NCI-H510A (cell line): ENCODE measurements at places on chromosomes 1 and 21.
A peak's percentile ranks its signal among the peaks of the same experiment; 100 is the strongest.

- no peak for DNase-seq
These were observed 55.5 kb downstream of the PLA2G4A start for GRCh38 chr1:186884251-186884650.

GRCh38 chr1:30194046-30194619 is 529.3 kb downstream of the MATN1 start:
- DNase-seq, result no peak

GRCh38 chr1:65431111-65431705 is 10.7 kb downstream of the LEPR start:
- no peak for DNase-seq

- DNase-seq, result no peak
These were observed 372.5 kb upstream of the C1orf174 start for GRCh38 chr1:4272568-4272967.

DNA sequence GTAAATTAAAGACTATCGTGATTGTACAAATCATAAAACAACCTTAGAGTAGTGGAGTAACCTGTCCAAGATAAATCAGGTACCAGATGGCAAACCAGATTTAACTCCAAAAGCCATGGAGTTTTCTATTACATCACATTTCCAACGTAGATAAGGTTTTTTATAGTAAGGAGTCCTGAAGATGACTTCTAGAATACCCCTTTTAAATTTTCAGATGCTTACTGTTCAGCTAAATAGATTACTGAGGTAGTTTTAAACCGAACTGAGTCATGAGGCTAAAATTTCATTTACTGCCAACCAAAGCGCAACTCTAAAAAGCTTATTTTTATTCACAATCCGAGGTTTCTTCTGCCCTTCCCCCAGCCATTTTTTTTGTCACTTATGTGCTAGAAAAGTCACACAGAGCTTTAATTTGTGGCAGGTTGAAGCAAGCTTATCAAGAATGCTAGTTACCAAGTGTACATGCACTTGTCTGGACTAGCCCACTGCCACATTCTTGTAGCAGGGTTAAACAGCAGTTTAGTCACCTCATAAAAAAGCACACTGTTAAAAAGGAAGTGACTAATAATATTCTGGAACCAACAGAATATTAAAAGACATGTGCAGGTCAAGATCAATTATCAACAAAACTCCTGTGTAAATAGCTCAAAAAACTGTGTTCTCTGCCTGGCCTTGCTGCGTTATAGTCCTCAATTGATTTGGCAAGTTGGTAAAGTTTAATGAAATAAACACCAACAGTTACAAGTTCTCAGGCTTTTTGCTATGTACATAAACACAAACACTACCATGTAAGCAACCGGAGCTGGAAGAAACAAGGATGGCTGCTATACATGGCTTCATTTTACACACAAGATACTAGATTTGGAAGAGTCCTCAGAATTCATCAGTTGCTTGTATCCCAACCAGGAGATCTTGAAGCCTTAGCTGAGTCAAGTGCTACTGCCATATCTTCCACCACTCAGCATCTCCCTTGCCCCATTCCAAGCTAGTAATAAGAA is 180.3 kb upstream of the DMRTA2 start:
- no peak for DNase-seq

DNA sequence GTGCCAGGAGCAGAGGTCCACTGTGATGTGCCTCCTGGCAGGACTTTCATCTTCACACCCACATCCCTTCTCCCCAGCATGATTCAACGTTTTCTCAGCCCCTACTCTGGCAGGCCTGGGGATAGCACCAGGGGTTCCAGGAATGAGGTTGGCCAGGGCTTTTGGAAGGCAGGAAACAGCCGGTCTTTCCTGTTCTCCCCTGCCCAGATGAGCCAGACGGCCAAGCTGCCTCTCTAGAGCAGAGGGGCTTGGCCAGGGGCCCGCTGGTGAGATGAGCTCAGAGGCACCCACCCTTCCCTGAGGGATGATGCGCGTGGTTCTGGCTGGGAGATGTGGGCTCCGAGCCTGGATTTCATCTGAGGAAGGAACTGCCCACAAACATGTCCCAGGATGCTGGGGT is 4.3 kb upstream of the MFAP2 start:
- DNase-seq, result no peak

DNA sequence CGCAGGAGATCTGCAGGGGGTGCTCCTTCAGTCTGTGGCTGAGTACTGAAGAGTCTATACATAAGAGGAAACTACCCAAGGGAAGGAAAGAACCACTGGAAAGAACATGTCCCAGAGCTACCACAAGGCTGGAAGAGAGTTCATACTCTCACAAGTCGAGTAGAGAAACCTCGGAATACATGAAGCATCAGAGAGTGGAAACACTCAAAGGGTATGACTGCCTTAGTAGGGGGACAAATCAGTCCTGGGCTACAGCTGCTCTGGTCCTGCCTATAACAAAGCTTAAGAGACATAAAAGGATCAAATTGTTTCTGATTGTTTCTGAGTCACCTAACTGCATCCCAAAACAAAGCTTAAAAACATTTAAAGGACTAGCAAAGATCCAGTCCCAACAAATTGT is 27.4 kb downstream of the TMEM50B start:
- no peak for DNase-seq

DNA sequence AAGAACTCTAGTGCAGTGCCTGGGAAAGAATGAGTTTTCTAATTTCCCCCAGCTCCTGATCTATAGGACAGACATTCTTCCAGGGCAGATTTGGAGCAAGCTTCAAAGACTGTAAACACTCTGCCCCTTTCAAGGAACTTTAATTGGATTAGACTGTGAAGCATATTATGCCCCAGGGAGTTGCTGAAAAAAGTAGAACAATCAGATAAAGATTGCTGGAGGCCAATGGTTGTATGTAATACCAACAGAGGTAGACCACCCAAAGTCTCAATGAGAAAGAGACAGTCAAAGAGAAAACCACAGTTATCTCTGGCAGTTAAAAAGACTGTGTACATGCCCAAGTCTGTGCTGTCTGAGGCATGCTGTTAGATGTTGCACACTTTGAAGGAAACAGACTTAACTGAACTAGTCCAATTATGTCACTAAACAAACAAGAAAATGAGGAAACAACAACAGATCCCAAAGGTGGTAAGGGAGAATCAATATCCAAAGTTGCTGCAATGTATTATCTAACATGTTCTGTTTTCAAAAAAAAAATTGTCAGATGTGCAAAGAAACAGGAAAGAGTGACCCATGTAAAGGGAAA is 24.4 kb downstream of the C4BPA start:
- DNase-seq, result no peak

DNA sequence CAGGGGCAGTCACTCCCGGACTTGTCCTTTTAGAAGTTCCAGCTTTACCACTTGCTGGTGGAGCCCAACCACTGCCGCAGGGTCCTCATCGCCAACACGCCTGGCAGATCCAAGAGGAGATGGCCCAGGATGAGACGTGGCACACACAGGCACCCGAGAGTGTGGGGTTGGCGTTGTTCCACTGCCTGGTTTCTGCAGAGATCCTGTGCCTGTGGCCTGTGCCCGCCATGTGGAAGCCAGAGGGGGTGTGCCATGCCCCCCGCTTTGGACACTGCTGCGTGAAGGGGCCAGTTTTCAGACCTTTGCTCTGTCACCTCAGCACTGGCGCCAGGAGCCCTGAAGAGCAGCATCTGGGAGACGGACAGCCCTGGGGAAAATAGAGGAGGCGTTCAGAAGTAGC is 10.8 kb downstream of the CD46 start:
- no peak for DNase-seq

- DNase-seq, result no peak
These were observed 14.0 kb downstream of the LAPTM5 start for GRCh38 chr1:30743584-30744059.

DNA sequence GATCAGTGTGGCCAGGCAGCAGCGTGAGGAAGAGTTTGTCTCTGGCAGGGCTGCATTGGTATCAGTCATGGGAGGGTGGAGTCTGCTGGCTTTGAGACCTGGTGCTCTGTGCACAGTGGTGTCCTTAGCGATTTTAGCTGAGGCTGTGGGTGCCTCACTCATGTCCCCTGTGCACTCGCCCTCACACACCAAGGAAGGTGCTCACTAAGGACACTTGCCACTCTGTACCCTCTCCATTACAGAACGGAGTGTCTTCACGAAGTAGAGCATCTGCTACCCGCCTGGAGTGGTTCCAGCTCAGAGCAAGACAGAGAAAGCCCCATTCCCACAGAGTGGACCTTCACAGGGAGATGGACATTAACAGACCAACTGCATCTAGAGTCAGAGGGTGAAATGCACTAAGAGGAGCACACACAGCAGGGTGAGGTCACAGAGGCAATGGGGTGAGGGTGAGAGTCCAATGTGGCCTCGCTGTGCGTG is 117.9 kb downstream of the MATN1 start:
- DNase-seq, result no peak

- no peak for DNase-seq
These were observed 37.2 kb upstream of the TNFRSF1B start for GRCh38 chr1:12129624-12130023.

DNA sequence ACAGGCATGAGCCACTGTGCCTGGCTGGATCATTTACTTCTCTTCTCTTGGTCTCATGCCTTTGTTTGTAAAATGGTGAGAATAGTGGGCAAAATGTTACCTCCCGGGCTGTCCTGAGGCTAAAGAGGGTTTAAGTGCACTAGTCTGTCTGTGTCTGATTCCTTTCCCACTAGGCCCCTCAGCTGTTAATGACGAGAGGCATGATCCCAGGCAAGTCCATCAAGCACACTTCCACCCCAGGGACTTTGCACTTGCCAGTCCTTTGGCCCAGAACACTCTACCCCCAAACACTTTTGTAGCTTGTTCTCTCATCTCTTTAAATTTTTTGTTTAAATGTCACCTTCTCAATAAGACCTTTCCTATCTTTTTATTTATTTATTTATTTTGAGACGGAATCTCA is 13.8 kb upstream of the EPB41 start:
- DNase-seq, result no peak

DNA sequence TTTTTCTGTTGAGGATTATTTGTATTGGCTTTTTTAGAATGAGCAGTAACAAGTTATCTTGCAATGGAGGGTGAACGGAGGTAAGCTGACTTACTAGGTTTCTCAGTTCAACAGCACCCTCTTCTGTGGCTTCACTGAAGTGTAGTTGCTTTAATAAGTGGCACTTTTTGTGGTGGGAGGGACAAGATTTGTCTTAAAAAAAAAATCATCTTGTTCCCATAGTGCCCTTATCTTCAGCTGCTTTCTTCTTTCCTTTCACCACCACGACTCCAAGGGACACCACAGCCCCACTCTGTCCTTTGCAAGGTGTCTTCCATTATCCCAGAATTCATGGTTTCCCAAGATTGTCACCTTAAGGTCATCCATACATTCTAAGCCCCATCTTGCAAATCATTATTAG is 92.9 kb downstream of the PIGK start:
- DNase-seq, result peak; percentile 46

GRCh38 chr1:197618061-197618460 is 157.2 kb downstream of the DENND1B start:
- DNase-seq, result peak; percentile 15

- no peak for DNase-seq
These were observed 152.2 kb upstream of the C1orf105 start for GRCh38 chr1:172268237-172268636.

DNA sequence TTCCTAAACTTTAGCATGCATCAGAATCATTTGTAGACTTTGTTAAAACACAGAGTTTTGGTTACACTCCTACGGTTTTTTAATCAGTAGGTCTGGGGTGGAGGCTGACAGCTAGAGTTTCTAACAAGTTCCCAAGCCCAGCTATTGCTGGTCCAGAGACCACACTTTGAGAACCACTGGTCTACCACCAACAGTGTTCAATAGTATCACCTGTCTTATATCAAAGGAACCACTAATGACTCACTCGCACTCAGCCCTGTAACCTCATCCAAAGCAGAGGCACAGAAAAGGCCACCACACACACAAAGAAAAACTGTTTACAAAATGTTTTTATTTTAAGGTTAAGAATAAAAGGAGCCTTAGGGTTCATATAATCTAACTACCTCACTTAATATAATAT is 68.7 kb downstream of the HIVEP3 start:
- DNase-seq, result no peak

DNA sequence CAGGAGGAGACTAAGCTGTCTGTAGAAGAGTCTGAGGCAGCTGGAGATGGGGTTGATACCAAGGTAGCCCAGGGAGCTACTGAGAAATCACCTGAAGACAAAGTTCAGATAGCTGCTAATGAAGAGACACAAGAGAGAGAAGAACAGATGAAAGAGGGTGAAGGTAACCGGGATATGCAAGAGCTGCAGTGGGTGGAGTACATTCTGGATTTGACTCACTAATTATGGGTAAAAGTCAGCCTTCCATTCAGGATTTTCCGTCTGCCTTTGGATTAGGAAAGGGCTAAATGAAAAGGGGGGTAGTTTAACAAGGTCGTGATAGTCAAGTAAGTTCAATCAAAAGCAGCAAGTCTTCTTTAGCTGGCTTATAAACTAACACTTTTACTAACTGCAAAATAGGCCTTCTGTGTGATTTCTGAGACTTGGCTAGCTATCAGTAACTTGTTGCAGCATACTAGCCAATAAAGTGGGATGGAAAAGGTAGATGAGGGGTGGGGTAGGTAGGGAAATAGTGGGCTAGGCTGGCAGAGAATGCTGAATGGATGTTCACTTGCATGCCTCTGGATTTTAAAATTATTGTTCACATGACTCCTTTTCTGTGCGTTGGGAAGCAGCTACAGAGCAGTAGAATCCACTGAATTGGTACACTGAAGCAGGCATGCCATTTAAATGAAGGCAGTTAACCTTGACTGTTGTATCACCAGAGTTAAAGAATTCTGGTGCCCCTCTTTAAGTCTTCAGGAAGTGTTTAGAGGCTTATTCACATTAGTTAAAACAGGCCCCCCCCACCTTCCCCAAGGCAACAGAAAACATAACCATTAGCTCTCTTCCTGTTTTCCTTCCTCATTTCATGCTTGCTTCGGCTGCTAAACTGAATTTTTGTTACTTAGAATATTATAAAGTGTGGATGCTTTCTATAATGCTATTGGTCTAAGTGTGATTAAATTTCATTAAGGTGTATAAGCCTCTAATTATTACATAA is 15.4 kb downstream of the CCDC17 start:
- no peak for DNase-seq

DNA sequence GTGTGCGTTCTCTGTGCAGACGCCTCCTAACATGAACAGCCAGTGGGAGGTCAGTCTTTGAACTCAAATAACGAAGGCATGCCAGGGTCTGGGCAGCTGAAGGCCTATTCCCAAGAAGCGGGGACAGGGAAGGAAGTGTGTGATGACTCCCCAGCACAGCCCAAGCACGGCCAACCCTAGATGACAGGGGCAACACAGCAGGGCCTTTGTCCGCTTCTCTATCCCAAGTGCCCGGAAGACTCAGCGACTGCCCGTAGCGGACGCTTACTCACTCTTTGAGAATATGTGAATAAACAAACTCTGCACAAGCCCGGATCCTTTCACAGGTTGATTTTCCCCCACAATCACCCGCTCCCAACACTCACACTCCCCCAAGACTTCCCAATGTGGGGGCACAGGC is 11.2 kb downstream of the C1orf198 start:
- no peak for DNase-seq
